Stimulated activated CD8-positive, alpha-beta memory T cell treated with anti-CD3 and anti-CD28 coated beads, Interleukin-15, amount 100 ng/mL, for 4 hours (primary cell): ENCODE measurements at places on chromosomes 2 and 18.

- no peak for DNase-seq
Observed at GRCh38 chr2:29599946-29600345, 321.4 kb downstream of the ALK start.

- no peak for DNase-seq
Observed at GRCh38 chr2:129759472-129760010, 219.9 kb upstream of the RAB6C start.

DNA sequence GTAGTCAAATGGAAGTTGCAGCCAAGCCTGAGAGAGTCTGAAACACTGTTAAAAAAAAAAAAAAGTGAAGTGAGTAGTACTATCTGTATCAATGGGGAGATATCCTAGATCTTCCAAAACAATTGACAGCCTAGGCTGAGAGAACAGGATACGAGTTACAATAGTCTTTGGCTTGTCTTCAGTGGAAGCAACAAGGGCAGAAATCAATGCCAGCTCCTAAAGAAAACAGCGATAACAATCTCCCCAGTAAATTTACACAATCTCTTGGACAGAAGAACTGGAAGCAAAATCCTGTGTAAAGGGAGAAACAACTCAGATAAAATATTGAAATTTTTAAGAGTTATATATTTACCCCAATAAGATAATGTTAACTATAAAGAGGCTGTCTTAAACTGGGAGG is 508.7 kb downstream of the LRRTM4 start:
- DNase-seq = no peak

DNA sequence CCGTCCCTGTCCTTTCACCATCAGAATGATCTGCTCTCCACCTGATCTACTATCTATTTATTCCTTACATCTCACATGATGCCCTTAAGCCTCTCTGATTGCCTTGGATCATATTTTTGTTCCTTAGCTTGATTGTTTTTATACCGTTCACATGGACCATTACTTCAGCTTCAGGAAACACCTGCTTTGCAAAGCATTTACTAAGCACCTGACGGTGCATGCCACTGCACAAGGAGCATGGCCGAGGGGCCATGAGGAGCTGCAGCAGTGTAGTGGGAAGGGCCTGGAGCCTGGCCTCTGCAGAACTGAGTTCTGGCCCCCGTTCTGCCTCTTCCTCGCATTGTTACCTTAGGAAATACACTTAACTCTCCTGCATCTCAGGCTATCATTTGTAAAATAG is 124.1 kb upstream of the NDUFV2 start:
- DNase-seq = no peak

GRCh38 chr2:172790404-172790803 is 54.8 kb downstream of the RAPGEF4 start:
- DNase-seq = no peak

DNA sequence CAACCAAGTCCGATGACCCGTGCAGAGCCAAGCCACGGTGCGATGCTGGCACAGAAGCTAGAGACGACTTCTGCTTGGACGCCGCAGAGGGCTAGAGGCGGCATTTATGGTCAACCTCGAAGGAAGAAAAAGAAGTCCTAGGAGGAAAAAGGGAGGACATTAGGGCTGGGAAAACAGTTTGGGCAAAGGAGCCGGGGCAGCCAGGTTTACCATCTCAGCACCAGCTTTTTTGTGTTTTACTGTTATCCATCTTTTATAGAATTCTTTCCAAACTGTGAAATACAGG is 643 bp upstream of the DTNB start:
- no peak for DNase-seq

DNA sequence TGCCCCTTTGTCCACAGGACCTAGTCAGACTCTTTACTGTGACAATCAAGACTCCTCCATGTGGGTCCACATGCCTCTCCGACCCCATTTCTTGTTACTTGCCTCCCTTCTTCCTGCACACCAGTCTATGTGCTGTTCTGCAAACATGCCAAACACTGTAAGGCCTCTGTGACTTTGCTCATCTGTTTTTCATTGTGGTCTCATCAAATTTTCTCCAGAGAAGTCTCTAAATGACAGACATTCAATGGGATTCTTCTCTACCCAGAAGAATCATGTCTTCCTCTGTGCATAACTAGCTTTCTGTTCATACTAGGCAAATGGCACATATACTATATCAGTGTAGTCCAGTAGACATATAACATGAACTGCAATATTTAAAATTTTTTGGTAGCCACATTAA is 43.0 kb upstream of the KCNE4 start:
- DNase-seq = no peak

DNA sequence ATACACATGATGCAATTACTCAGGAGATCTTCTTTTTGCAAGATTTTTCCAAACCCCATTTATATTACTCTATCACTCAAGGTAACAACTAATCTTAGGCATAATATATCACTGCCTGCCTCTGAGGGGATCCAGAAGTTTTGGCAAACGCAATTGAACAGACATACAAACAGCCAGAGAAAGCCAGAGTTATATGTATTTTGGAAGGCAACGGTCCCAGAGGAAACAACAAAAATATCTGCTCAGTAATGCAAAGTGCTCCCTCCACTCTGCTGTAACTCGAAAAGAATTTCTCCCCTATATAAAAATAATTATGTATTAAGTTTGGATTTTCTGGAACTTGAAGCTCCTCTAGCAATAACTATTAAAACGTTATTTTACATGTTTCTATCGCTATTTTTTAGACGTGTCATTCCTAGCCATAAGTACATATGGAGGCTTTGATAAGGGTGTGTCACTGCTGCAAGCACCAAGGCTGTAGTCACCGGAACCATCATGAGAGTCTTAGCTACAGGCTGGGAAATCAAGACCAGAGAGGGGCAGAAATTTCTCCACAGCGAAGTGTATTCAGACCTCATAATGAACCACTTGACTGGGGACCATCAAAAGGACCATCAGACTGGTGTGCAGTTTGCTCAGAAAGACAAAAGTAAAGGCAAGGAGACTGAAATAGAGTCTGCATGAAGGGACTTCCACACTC is 3.7 kb upstream of the GKN1 start:
- DNase-seq = no peak

DNA sequence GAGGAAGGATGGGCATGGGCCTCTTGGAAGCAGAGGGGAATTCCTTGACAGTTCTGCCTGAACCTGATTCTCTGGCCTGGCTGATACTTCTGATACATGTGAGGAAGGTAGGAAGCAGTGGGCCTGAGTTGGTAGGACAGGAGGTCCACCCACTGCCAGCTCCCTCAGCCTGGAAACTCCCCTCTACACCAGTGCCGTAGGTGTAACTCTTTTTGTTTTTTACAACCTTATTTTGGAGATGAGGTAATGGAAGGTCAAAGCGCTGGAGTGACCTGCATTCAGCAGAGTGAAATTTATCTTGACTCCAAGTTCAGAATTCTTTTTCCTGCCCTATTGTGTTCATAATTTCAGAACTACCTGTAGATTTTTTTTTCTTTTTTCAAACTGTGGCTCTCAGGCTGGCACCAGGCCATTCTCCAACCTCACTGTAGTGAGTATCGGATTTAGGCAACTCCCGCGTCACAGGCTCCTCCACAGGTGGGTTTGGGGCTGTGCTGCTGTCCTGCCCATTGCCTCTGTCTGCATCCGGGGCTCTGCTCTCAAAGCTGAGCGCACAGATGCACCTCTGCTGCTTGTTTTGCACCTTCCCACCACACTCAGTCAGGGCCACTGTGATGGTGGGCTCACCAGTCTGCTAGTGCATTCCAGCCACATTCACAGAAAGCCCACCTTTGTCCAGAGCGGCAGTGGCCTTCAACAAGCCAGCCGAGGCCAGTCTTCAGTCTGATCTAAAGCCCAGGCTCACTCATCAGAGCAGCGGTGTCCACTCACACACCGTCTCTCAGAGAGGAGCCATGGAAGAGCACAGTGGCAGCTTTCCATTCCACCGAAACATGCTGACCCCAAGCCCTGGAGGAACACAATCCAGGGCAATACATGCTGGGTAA is 87.2 kb downstream of the UXS1 start:
- DNase-seq = no peak

GRCh38 chr2:142974288-142975024 is 97.0 kb downstream of the KYNU start:
- no peak for DNase-seq

GRCh38 chr2:7018282-7018701 is 101.1 kb downstream of the RNF144A start:
- DNase-seq = no peak

DNA sequence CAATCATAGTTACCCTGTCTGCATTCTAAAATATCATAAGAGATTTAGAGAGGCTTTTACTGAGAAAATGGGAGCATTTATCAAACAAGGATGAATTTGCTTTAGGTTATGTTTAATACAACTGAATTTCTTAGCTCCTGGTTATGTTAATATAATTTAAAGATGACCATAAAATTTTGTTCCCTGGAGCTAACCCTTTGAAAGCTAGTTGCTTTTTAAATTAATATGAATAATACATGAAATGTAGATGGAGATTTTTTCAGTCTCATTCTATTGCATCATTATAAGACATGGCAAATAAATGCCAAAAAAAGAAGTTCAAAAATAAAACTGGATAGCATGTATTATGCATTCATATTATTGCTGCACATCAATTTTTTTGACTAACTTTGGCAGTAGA is 344.1 kb upstream of the NXPH2 start:
- DNase-seq = no peak

DNA sequence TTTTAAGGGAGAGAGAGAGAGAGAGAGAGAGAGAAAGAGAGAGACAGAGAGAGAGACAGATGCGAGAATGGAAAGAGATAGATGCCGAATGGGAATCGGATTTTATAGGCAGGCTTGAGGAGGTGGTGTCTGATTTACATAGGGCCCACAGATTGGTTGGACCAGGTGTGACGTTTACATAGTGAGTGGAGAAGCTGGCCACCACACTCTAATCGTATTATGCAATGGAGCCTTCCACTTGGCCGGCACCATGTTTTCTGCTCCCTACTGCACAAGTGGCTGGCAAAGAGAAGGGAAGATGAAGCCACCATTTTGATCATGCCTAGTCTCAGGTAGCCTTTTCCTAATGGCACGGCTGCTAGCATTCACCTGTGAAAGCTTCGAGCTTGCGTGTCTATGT is 33.9 kb downstream of the CD8B2 start:
- no peak for DNase-seq

- DNase-seq = no peak
Observed at GRCh38 chr2:226556050-226556449, 243.6 kb downstream of the IRS1 start.

GRCh38 chr2:170467568-170468422 is 247.3 kb upstream of the SP5 start:
- no peak for DNase-seq

DNA sequence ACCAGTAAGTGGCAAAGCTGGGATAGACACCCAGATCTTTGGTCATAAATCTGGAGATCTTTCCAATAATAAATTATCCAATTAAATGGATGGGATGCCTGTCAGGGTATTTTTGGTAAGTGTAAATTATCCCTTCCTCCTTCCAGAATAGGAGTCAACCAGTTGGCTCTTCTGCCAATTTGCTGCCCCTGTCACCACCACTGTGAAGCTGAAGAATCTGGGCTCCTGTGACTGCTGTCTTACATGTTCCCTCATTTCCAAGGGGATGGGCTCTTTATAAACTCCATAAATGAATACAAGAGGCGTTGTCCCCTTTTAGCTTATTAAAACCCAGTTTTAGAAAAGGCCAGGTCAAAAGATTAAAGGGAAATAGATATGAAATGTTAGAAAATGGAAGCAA is 17.8 kb upstream of the BMP10 start:
- no peak for DNase-seq

GRCh38 chr2:239526038-239526437 is 125.2 kb upstream of the HDAC4 start:
- no peak for DNase-seq

DNA sequence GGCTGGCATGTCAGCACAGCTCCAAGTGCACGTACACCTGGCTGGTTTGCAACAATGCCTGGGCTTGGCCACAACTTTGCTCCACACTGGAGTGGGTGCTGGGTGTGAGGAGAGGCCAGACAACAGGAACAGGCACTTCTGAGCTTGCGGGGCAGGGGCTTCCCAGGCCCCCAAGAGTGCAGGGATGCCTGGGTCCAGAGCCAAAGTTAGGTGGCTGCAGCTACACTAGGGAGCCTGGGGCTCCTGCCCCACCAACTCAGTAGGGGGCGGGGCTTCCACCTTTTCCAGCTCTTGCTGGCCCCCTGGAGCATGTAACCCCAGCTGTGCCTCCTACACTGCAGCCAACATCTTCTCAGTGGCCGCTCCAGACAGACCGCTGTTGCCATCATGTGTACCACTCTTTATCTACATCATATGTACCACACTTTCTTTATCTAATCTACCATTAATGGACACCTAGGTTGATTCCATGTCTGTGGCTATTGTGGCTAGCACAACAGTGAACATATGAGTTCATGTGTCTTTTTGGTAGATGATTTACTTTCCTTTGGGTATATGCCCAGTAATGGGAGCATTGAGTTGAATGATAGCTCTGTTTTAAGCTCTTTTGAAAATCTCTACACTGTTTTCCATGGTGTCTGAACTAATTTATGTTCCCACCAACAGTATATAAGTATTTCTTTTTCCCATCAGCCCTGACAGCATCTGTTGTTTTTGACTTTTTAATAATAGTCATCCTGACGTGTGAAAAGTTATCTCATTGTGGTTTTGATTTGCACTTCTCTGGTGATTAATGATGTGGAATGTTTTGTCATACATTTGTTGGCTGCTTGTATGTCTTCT is 87.9 kb downstream of the ZNF804A start:
- no peak for DNase-seq

DNA sequence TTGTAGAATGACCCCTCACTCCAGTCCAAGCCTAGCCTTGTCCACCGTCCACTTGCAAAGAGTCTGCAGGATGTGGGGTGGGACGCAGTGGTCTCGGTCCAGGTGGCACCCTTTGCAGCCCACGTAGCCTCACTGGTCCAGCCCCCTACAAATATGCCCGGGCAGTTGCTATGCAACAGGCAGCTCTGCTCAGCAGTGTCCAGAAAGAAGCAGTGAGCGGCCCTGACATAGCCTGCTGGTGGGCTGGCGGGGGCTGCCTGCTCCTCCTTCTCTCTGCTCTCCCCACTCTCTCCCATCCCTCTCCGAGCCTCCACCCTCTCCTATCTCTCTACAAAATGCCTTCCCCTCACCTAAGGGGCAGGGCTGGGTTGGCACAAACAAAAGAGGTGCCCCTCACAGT is 233.4 kb downstream of the CELF4 start:
- DNase-seq = no peak

DNA sequence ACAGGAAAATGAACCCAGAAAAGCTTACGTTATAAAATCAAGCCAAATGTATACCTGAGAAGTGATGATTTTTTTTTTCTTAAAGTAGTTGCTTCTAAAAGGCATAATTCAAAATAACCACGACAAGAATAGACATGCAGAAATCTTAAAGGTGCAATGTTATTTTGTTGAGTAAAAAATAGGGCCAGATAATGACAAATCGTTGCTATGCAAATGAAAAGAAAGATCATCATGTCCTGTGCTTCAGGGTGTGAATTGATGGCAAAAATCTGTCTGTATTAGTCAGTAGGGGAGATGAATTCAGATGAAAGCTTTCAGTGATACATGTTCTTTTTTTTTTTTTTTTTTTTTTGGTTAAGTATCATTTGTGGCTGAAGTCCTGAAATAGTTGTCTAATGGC is 24.0 kb downstream of the LYPD6B start:
- DNase-seq = no peak
